ENCODE measurements at places on chromosomes 12 and 14.

DNA sequence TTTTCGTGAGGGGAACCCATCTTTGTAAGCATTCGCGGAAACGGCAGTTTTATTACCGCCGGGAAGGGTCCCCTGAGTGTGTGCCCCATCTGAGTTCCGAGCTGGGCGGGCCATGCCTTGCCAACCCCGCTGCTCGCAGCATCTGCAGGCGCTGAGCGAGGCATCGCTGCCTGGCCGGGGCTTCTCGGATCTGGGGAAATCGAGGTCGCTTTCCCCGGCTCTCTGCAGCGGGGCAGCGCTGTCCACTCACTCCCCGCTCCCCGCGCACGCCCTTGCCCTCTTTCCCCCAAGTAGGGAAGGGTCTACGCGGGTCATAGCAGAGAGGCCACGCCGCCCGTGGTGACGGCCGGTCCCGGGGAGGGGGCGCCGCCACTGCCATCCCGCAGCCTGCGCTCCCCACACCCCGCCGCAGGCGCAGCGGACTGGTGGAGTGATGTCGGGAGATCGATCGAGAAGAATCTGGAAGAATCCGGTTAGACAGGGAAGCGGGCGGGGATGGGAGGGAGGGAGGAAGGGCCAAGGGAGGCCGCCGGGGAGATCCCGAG, 507 bp upstream of the FKBP4 start:
- H3K4me3 ChIP-seq: peak overlapping the region; percentile 73
- H3K27me3 ChIP-seq: peaks cover 20% of the 10 kb centered on the region
- no peak for DNase-seq
- peaks cover 33% of the 10 kb centered on the region for H3K36me3 ChIP-seq
- H3K4me1 ChIP-seq: peaks cover 13% of the 10 kb centered on the region
- H3K27ac ChIP-seq: no peak overlapping the region

GRCh38 chr12:84198294-84198946, 714.2 kb downstream of the SLC6A15 start:
- no peaks in the 10 kb centered on the region for H3K36me3 ChIP-seq
- H3K27ac ChIP-seq: no peak overlapping the region
- no peak for DNase-seq
- H3K4me1 ChIP-seq: no peaks in the 10 kb centered on the region
- H3K4me3 ChIP-seq: no peak overlapping the region

DNA sequence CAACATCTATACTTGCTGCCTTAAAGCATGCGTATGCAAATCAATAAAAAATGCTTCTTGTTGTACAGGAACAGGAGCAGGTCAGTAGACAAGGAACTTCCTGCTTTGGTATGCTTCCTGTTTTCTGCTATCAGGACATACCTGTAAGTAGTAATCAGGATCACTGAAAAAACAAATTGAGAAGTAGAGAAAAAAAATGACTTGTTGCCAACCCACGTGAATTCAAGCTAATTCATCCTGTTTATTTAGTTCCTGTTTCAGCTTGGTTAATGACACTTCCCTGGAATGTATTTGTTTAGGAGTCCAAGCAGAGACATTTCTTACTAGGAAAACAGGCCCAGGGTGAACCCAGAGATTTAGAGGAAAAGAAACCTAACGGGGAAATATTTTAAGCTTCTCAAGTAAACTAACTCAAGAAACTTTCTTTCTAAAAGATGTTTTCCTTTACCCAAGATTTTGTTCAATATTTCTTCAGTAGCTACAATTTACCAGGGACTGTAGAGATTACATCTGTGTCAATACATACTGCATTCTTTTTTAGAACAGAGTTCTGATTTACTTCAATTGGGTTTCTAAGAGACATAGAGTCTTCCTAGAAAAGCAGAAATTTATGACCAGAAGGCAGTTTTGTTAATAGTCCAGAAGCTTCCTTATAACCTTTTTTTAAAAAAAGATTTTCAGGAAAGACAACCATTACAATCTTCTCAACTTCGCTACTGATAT, 124.2 kb downstream of the PAWR start:
- H3K4me1 ChIP-seq: no peaks in the 10 kb centered on the region
- H3K4me3 ChIP-seq: no peak overlapping the region
- no peaks in the 10 kb centered on the region for H3K27me3 ChIP-seq
- H3K27ac ChIP-seq: no peak overlapping the region

- peak overlapping the region; percentile 75 for H3K4me3 ChIP-seq
- peaks cover 25% of the 10 kb centered on the region for H3K36me3 ChIP-seq
- H3K27me3 ChIP-seq: no peaks in the 10 kb centered on the region
- H3K27ac ChIP-seq: peak overlapping the region; percentile 36
Observed at GRCh38 chr14:39268393-39268792, 34.7 kb downstream of the MIA2 start.

DNA sequence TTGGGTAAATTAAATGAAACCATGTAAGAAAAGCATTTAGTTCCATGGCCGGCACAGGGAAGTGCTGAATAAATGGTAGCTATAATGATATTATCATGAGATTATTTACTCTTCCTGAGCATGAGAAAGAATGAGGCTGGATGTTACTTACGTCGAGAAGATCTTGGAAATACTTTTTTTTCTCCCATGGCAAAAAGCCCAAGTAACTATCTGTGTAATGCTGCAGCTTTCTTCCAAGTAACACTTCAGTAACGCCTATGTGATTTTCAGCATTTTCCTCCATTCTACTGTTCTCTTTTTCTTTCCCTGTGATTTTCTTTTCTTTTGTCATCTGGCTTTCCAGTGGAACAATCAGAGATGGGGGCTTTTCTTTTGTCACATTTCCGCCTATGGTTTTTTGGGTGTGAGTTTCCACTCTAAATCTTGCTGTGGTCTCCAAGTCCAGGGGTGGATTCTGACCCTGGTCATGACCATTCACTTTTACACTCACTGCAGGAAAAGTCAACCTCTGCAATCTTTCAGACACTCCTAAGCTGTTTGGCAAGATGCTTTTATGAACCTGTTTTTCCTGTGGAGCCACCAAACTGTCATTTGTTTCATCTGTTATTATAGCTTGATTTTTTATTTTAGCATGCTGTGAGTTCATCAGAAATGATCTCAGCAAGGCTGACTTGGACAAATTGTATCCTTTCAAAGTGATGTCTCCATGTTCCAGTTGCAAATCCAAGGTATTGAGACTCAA, 25.0 kb upstream of the SYCP3 start:
- no peak overlapping the region for H3K27ac ChIP-seq
- no peaks in the 10 kb centered on the region for H3K27me3 ChIP-seq
- H3K4me3 ChIP-seq: no peak overlapping the region
- DNase-seq: no peak

- H3K27ac ChIP-seq: peak overlapping the region; percentile 96
- H3K27me3 ChIP-seq: no peaks in the 10 kb centered on the region
- H3K4me1 ChIP-seq: peaks cover 57% of the 10 kb centered on the region
- H3K36me3 ChIP-seq: peaks cover 97% of the 10 kb centered on the region
- H3K4me3 ChIP-seq: peak overlapping the region; percentile 99
Observed at GRCh38 chr14:21264025-21264801, 5.0 kb downstream of the HNRNPC start.

- no peak overlapping the region for H3K4me3 ChIP-seq
- no peak overlapping the region for H3K27ac ChIP-seq
- no peaks in the 10 kb centered on the region for H3K36me3 ChIP-seq
- no peaks in the 10 kb centered on the region for H3K27me3 ChIP-seq
Observed at GRCh38 chr14:77241955-77242354, 29.1 kb downstream of the NGB start.

GRCh38 chr14:61927060-61927459, 164.8 kb downstream of the SNAPC1 start:
- DNase-seq: no peak
- no peak overlapping the region for H3K27ac ChIP-seq
- H3K27me3 ChIP-seq: peaks cover 36% of the 10 kb centered on the region
- H3K36me3 ChIP-seq: no peaks in the 10 kb centered on the region
- no peaks in the 10 kb centered on the region for H3K4me1 ChIP-seq

DNA sequence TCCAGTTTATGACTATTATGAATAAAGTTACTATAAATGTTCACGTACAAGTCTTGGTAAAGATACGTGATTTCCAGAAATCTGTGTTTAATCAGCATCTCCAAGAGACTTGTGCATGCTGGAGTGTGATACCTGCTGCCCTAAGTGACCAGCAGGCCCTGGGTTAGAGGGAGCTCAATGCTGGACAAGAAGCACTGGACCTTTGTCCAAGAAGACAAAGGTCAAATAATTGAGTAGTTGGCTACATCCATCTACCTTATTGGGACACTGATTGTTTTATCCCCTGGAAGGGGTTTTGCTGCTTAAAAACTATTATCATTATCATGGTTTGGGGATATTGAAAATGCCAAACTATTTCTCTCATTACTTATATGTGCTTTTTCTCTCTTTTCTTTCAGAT, 37.0 kb upstream of the CHST11 start:
- no peaks in the 10 kb centered on the region for H3K36me3 ChIP-seq
- no peak for DNase-seq
- no peak overlapping the region for H3K27ac ChIP-seq
- H3K4me1 ChIP-seq: peaks cover 16% of the 10 kb centered on the region
- H3K4me3 ChIP-seq: no peak overlapping the region
- no peaks in the 10 kb centered on the region for H3K27me3 ChIP-seq

DNA sequence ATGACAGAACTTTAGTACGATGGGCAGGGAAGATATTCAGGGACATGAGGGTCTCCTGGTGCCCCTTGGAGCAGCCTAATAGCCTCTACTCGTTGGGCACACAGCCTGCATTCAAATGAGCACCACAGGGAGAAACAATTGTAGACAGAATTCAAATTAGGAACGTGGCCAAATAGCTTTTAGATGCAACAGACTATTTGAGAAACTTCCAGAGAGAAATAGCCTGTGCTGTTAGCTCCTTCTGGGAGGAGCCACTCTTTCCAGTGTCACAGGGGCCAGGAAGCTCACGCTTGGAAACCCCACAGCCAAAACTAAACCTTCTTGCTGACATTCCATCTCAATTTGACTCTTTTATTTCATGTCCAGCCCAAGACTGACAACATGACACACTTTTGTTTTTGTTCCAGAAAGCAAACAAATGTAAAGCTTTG, 114.5 kb downstream of the RPAP3 start:
- no peak overlapping the region for H3K4me3 ChIP-seq
- H3K27ac ChIP-seq: no peak overlapping the region
- no peak for DNase-seq
- no peaks in the 10 kb centered on the region for H3K36me3 ChIP-seq
- H3K4me1 ChIP-seq: no peaks in the 10 kb centered on the region
- H3K27me3 ChIP-seq: peaks cover 1% of the 10 kb centered on the region

GRCh38 chr14:95516554-95517181, at the start of gene SYNE3:
Gene SYNE3 (minus strand): TSS chr14:95516650. CDS start chr14:95475821, 40,829 bp downstream.
- H3K27me3 ChIP-seq: no peaks in the 10 kb centered on the region
- peak within 1 kb of the TSS; percentile 92 for H3K4me3 ChIP-seq
- H3K4me1 ChIP-seq: peaks cover 62% of the 10 kb centered on the region
- peak within 1 kb of the TSS; percentile 89 for H3K27ac ChIP-seq

DNA sequence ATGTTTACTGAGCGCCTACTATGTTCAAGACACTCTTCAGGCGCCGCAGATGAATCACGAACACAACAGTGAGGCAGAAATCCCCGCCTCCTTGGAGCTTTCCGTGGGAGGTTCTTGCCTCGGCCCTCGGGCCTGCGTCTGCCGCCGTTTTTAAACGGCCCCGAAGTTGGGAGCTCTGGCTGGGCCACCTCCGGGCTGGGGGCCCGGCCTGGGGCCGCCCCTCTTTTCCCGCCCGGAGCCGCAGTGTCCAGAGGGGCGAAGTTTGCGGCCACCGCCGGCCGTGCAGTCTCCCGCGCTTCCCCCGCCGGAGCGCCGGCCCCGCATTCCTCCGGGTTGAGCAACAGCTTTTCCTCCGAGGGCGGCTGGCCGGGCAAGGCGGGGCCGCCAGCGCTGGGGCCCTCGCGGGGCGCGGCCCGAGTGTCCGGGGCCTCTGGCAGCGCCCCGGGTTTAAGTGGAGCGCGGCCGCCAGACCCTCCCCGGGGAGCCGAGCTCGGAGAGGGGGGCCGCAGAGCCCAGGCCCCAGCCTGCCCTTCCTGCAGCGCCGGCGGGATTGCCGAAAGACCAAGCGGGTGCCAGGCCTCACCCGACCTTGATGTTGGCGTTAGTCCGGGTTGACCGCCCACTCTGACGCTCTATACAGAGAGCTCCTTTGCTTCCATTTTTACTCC, 18.7 kb upstream of the CTDSP2 start:
- H3K27ac ChIP-seq: peak overlapping the region; percentile 65
- H3K4me1 ChIP-seq: peaks cover 8% of the 10 kb centered on the region
- no peaks in the 10 kb centered on the region for H3K36me3 ChIP-seq

DNA sequence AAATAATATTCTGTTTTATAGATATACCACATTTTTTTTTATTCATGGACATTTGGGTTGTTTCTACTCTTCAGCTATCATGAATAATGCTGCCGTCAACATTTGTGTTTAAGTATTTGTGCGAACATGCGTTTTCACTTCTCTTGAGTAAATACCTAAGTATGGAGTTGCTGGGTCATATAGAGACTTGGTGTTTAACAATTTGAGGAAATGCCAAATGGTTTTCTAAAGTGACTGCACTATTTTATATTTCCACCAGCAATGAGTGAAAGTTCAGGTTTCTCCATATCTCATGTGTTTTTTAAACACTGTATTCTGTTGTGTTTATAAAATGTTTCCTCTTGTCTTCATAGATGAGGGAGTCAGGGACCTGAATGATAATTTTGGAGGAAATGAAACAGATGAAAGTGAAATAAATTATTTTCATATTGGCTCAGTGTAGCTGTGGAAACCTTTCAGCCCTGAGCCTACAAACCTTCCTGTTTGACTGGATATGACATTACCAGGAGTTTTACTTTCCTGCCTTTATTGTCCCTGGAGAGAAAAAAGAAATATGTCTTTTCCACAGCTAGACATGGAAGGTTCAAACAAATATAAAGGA, 26.3 kb downstream of the DAAM1 start:
- no peak overlapping the region for H3K27ac ChIP-seq
- H3K36me3 ChIP-seq: peaks cover 2% of the 10 kb centered on the region
- H3K4me3 ChIP-seq: no peak overlapping the region

GRCh38 chr12:120365675-120366340, 3.2 kb downstream of the MSI1 start:
- H3K4me1 ChIP-seq: peaks cover 11% of the 10 kb centered on the region
- no peak overlapping the region for H3K4me3 ChIP-seq
- H3K27me3 ChIP-seq: peaks cover 70% of the 10 kb centered on the region
- DNase-seq: no peak

GRCh38 chr12:124466216-124467128, 100.9 kb downstream of the NCOR2 start:
- H3K36me3 ChIP-seq: peaks cover 67% of the 10 kb centered on the region
- DNase-seq: peak; percentile 83
- peaks cover 36% of the 10 kb centered on the region for H3K4me1 ChIP-seq

- peak overlapping the region; percentile 57 for H3K27ac ChIP-seq
- H3K27me3 ChIP-seq: peaks cover 3% of the 10 kb centered on the region
Observed at GRCh38 chr14:72480464-72481243, 413.2 kb downstream of the DPF3 start.

GRCh38 chr14:90553298-90553920, 156.6 kb downstream of the CALM1 start:
- H3K27me3 ChIP-seq: no peaks in the 10 kb centered on the region
- no peak for DNase-seq
- no peak overlapping the region for H3K4me3 ChIP-seq
- H3K27ac ChIP-seq: no peak overlapping the region
- no peaks in the 10 kb centered on the region for H3K4me1 ChIP-seq

- DNase-seq: no peak
- no peak overlapping the region for H3K4me3 ChIP-seq
- no peaks in the 10 kb centered on the region for H3K4me1 ChIP-seq
- no peaks in the 10 kb centered on the region for H3K27me3 ChIP-seq
- H3K36me3 ChIP-seq: no peaks in the 10 kb centered on the region
Observed at GRCh38 chr14:48616931-48617330, 941.5 kb upstream of the MDGA2 start.
